ENCODE measurements at places on chromosomes 13 and 19.

- DNase-seq, result no peak
Observed at GRCh38 chr19:5317321-5317720, 23.3 kb downstream of the PTPRS start.

- no peak for DNase-seq
Observed at GRCh38 chr13:90717451-90717936, 630.0 kb upstream of the MIR17HG start.

- no peak for DNase-seq
Observed at GRCh38 chr13:95710313-95710712, 33.4 kb downstream of the DNAJC3 start.

DNA sequence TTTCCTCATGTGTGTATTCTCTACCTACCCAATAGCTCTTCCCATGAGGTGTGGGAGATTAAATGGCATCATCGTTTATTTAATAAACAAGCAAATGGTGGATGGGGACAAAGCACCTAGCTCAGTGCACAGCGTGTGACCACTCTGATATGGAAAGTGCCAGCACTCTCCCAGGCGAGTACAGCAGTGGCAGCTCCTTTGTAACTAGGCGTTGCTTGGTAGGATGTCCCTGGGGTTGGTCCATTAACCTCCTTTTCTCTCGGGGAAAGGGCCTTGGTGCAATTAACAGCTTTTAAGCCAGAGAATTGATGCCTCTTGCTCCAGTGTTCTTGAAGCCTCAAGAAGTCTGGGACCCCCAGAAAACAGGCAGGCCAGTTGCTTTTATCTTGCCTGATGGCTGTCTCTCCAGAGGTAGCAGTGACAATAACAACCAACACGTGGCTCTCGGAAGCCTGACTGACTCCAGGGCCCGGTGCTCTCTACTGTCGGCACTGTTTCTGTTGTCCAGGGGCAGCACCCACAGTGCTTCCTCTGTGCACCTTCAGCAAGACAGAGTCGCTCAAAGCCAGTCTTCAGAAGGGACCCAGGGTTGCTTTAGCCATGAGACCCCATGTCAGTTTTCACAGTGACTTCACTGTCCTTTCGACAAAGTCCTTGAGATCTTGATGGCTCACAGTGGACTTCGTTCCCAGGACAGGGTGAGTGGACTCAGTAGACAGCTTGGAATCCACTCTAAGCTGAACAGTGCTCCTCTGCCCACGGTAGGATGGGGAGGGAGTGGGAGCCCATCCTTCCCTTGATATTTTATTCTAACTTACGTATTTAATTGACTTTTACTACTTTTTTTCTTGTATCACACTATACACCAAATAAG lies 33.9 kb upstream of the NPAS1 start:
- no peak for DNase-seq

DNA sequence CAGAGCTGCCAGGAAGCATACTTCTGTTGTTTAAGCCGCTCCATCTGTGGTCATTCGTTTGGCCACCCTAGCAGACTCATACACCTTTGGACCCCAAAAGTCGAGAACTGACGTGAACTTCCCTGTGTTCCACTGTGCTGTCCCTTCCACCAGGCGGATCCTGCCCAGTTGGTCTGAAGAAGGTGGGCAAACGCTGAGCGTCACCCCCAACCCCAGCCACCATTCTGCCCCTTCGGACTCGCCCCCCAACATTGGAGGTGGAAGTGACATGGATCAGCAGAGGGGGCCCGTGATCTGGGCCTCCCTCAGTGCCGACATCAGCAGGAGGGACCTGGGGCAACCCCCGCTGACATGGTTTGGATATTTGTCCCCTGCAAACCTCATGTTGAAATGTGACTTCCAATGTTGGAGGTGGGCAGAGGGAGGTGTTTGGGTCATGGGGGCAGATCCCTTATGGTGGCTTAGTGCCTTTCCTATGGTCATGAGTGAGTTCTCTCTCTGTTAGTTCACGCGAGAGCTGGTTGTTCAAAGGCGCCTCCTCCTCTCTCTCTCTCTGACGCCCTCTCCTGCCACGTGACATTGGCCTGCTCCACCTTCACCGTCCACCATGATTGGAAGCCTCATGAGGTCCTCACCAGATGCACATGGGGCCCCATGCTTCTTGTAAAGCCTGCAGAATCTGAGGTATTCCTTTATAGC lies 93.6 kb upstream of the ZNF507 start:
- DNase-seq, result no peak

DNA sequence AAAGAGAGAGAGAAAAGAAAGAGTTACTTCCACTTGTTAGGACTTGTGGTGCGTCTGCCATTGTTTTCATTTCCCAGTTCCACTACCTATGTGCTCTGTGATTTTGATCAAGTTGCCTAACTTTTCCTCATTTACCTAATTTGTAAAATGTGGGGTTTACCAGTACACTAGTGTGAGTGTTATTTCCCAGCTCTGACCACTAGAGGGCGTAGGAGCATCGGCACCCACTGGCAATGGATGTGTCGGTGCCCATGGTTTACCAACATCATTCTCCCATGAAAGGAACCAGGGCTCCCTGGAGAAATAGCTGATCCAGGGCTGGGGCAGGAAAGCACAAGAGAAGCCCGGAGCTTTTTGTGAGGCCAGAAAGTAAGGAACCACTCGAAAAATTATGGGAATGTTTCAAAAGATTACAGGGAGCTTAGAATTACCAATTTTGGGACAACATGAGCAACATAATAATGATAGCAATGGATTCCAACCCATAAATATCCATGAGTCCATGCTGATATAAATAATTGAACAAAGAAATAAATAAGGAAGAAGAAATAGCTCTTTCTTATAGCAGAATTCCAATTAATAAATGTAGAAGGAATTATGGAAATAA lies 15.1 kb upstream of the CEACAM4 start:
- peak; percentile 66 for DNase-seq

DNA sequence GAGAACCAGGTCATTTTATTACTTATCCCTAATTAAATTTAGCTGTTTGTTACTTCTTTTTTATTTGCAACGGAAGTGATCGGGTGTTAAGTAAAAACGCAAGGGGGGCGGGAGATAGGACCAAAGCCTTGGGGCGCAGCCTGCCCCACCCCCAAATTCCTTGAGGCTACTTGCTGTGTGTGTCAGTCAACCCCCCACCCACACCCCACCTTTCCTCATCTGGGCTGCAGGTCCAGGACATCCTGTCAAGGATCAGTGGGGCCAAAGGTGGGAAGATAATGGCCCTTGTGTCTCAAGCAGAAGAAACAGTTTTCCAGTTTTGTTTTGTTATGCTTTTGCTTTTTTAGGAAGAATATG lies 1.2 kb upstream of the FOXO1 start:
- DNase-seq, result no peak

- no peak for DNase-seq
Observed at GRCh38 chr13:95155093-95155492, 146.2 kb downstream of the ABCC4 start.

DNA sequence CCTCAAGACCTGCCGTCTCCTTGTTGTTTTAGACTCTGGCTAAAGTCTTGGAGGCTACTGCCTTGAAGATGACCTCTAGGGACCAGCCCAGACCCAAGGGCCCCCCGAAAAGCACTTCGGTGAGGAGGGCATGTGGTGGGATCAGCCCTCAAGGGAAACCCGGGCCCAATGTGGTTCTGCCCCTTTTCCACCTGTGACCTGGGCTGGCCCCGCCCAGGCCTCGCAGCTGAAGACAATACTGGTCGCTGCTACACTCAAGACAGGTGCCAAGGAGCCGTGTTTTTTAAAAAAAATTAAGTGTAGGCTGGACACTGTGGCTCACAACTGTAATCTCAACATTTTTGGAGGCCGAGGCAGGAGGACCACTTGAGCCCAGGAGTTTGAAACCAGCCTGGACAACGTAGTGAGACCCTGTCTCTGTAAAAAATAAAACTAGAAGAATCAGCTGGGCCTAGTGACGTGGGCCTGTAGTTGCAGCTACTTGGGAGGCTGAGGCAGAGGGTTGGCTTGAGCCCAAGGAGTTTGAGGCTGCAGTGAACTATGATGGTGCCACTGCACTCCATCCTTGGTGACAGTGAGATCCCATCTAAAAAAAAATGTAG lies 903 bp downstream of the TLE6 start:
- no peak for DNase-seq

GRCh38 chr13:39612023-39612637 lies 9.1 kb upstream of the LHFPL6 start:
- DNase-seq, result peak; percentile 35

DNA sequence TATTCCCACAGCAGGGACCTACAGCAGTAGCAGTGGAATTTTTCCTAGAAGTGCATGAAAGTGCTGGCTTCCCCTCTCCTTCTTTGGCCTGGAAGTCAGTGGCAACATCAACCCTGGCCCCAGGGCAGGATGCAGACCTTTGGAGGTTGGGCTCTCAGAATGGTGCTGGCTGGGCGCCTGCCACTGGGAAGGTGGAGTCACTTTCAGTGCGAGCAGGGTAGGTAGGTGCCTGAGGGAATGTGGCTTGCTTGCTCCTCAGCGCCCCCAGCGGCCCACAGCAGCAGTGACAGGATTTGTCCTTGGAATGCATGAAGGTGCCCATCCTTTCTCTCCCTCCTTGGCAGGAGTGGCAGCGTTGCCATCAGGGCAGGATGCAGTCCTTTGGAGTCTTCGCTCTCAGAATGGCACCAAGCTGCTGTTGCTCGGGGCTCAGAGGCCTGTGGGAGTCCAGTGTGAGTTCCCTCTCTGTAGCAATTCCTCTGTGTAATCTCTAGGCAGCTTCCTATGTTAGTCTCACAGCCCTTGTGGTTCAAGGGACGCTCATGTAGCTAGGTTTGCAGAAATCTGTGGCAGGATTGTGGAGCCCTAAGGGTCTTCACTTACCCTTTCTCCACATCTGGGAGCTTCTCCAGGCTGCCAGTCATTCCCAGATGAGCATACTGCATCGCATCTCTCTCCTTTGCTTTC lies 354.4 kb upstream of the DACH1 start:
- DNase-seq, result no peak

DNA sequence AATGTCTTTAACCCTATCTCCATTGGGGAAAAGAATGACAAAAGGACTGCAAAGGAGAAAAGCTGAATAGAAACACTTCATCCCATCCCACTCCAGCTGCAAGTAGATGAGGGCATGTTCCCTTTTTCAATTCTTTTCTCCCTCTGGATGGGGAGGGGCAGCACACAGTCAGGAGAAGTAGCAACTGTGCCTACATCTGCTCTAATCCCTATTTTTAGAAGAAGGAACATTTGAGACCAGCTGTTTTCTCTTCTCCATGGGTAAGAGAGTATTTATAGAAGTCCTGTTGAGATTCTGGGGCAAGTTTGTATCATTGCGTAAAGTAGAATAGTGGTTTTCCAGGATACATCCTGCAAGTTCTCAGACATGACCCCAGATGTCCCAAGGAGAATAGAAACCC lies 9.3 kb upstream of the GTF3A start:
- DNase-seq, result no peak

GRCh38 chr19:48656840-48657474 lies 11.0 kb upstream of the CA11 start:
- no peak for DNase-seq

GRCh38 chr19:40716031-40716481 lies 630 bp downstream of the COQ8B start:
- no peak for DNase-seq

- no peak for DNase-seq
Observed at GRCh38 chr13:29572575-29572974, 22.9 kb downstream of the SLC7A1 start.

GRCh38 chr19:55809381-55810058 lies 22.3 kb downstream of the NLRP11 start:
- DNase-seq, result peak; percentile 38

DNA sequence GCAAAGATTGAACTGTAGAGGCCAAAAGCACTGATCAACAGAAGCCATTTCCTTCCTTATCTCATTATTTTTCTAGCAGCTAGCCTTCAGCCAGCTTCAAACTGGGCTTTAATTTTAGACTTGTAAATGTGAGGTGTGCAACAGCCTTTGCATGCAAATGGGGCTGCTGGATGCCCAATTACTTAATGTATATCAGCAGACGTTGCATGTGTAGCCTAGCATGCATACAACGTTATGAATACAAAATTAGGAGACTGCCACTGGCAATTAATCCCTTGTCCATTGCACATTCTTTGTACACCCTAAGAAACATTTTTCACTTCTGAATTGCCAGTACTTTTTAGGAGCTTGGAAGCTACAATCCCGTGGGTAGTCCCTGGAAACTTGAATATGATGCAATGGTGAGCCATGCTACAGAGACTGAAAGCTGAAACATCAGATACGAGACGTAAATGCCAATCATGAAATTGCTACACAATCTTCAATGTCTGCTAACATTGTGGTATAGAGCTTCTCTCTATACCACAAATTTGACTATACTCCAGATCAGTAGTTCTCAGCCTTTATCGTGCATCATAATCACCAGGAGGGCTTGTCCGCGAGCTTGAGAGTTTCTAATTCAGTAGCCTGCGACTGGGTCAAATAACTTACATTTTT lies 20.2 kb downstream of the EPSTI1 start:
- no peak for DNase-seq

Data from memory B cell (primary cell).